ENCODE measurements at places on chromosomes 7 and 10.

- DNase-seq: no peak
These were observed 594.1 kb downstream of the PTPRN2 start for GRCh38 chr7:157993406-157994105.

DNA sequence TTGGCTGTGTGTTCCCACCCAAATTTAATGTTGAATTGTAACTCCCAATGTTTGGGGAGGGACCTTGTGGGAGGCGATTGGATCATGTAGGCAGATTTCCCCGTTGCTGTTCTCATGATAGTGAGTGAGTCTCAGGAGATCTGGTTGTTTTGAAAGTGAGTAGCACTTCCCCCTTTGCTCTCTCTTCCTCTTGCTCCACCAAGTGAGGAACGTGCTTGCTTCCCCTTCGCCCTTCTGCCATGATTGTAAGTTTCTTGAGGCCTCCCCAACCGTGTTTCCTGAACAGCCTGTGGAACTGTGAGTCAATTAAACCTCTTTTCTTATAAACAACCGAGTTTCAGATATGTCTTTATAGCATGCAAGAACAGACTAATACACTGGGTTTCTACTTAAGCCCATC lies 176.3 kb downstream of the CDK14 start:
- DNase-seq: no peak

- DNase-seq: peak; percentile 86
These were observed 433 bp upstream of the PLXNA4 start for GRCh38 chr7:132576721-132577085.

GRCh38 chr10:69315100-69315542 lies 36.8 kb downstream of the HK1 start:
- no peak for DNase-seq

- DNase-seq: no peak
These were observed 40.8 kb downstream of the DNAJB6 start for GRCh38 chr7:157377436-157378124.

- DNase-seq: peak; percentile 43
These were observed 32.1 kb upstream of the HECTD2 start for GRCh38 chr10:91378061-91378460.

DNA sequence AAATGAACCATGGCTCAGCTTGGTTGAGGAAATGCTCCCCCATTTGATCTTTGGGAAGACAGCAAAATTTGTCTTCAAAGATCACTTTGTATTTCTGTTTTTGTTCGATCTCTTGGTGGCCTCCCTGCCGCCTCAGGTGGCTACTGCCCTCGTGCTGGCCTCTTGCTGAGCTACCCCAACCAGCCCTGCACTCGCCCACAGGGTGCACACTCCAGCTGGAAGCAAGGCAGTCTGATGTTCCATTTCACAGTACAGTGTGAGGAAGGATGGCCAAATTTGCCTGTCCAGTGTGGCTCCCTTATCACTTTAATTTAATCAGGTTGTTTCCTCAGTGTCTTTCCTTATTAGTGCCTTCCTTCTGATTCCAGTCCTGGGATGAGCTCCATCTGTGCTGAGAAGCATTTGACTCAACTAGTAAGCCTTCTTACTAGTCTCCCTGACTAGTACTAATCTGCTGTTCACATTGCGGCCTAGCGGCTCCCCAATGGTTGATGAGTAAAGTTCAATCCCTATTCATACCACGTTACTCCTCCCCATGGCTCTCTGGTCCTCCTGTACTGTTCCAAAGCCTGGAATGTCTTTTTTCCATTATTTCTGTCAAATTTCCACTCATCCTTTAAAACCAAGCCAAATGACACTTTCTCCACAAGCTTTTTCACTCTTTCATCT lies 8.2 kb downstream of the MYOF start:
- DNase-seq: no peak

GRCh38 chr7:130841416-130841815 lies 107.4 kb upstream of the KLF14 start:
- no peak for DNase-seq

GRCh38 chr7:17159500-17160037 lies 138.9 kb upstream of the AHR start:
- DNase-seq: no peak

DNA sequence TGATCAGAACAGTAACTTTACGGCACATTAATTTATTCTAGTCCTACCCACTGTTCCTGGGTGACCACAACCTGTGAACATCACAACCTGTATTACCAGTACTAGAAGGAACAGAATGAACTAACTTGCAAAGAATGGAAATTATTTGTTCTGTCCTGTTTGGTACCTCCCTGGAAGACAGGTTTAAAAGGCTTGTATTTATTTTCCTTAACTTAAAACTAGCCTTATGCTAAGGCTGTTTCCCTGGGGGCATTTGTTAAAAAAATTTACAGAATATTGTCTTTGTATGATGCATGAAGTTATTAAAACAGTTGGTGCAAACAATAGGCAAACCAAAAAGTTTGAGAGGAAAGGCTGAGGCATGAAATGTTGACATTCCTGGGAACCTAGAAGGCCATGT lies 132.7 kb downstream of the DNAJC1 start:
- no peak for DNase-seq

- no peak for DNase-seq
These were observed 199.6 kb downstream of the TCF7L2 start for GRCh38 chr10:113149626-113150025.

DNA sequence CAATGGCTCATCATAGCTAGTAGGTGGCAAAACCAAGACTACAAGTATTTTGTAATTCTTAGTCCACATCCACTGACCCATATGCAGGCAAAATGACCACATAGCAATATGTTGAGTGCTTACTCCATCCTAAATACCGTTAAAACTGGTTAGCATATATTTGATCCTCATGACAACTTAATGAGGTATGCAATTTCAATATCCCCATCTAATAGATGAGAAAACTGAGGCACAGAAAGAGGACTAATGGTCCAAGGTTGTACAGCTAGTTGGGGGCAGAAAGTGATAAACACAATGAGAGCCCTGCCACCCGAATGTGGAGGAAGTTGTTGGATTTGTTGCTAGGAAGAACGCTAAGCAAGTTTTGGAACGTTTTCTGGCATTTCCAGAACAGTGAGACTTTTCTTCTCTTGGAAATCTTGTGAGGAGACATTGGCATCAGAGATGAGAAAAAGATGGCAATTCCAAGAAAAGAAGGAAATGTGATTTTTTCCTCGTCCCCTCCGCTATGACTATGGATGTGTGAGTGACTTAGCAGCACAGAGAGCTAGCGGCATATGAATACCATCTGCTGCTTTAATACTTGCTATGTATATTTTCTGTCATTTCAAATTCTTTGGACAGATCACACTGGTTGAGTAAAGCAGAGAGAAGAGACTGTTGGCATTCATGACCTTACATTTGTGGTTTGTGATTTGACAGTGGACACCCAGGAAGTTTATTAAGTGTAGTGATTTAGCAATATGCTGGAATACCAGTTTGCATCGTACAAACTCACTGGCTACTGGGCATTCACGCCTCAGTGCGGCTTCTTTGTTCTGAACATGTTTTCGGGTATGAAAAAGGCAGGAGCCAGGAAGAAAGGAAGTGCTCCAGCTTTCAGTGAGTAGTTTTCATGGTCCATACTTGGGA lies 51.5 kb downstream of the NRCAM start:
- no peak for DNase-seq

GRCh38 chr7:143237366-143237765 lies 15.5 kb downstream of the TAS2R40 start:
- DNase-seq: no peak

DNA sequence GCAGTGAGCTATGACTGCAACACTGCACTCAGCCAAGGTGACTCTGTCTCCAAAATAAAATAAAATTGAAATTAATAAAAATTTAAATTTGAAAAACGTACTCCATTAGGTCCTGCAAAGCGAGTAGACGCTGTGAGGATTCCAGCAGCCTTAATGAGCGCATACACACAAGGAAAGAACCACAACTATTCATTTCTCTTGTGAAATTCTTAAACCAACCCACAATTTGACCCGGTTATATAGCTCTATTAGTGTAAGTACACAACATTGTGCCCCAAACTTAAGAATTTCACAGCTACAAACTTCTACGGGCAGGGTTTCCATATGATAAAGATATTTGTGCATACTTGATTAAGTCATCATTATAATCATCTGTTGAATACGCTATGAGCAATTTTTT lies 84.4 kb downstream of the PARD3 start:
- no peak for DNase-seq

DNA sequence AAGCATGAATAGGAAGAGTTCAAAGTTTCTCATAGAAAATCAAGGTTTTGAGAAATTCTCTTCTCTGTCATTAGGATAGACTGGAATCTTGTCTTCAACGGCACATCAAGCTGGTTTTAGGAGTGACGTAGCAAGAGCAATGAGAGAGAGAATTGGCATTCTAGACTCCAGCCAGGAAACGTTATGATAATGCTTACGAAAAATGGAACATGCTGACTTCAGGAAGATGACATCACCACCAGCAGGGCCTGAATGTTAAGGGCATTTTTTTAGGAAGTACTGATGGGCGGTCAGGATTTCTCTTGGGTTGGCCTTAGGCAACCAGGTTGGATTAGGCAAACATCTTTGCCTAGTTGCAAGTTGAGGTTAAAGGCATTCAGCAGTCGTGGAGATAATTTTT lies 213.2 kb upstream of the CTBP2 start:
- DNase-seq: no peak

DNA sequence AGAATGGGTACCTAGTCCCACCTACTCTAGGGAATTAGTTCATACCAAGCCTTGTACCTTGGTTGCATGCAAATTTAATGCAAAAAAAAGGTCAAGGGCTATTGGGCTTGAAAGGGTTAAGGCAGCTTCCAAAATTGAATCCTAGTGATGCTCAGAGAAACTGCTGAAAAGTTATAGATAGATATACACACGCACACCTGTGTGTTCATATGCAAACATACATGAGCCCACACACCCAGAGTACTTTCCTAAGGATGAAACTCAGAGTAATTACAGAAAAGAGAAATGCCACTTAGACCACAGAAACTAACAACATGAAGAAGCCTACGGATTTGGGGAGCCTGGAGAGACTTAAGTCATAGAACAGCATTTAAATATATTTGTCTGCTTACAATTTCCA lies 1.5 kb downstream of the SLC25A13 start:
- no peak for DNase-seq

GRCh38 chr7:71630516-71630915 lies 498.6 kb downstream of the GALNT17 start:
- no peak for DNase-seq

- DNase-seq: no peak
These were observed 4.8 kb upstream of the PTPN12 start for GRCh38 chr7:77532247-77532646.

GRCh38 chr10:70247360-70247759 lies 14.1 kb upstream of the PPA1 start:
- no peak for DNase-seq

- no peak for DNase-seq
These were observed 265.6 kb downstream of the GFRA1 start for GRCh38 chr10:116007256-116007891.

- no peak for DNase-seq
These were observed 347.8 kb upstream of the PLXDC2 start for GRCh38 chr10:19468413-19468812.

GRCh38 chr7:152677808-152678670 lies 2.1 kb upstream of the XRCC2 start:
- no peak for DNase-seq

DNA sequence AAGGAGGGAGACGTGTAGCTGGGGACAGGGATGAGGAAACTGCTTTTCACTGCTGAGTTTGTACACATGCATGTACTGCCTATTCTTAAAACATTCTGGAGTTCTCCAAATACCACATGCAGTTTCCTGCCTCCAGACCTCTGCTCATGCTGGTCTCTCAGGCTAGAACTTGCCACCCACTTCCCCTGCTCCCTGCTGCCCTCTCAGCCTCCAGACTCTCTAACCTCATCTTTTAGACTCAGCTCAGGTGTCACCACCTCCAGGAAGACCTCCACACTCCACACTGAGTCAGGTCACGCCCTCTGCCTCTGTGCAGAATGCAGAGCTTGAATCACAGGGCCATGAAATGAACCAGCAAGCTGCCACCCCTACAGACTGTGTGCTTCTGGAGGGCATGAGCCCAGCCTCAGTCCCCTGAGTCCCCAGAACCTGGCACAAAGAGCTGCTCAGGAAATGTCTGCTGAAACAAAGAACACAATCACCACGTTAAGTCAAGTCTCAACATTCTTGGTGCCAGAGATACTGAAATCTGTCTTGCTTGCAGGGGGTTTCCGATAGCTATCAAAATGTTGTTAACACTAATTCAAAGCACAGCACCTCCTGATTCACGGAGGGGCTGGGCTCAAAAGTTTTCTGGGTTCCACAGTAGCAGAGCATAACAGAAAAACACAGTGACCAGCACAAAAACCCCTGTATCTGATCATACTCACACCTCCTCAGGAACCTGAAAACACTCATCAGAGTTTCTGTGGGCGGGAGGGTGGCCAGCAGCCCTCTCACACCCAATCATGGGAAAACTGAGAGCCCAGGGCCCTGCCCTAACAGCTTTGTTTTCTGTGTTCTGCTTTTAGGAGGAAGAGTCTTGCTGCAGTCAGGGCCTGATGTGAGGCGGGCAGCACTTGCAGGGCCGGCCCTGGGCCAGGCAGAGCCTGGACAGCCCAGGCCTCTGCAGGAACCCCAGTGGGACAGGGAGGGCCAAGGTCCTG lies 21.1 kb downstream of the FAM53B start:
- DNase-seq: no peak

- DNase-seq: peak; percentile 36
These were observed 54.3 kb upstream of the NPY start for GRCh38 chr7:24229481-24230226.

DNA sequence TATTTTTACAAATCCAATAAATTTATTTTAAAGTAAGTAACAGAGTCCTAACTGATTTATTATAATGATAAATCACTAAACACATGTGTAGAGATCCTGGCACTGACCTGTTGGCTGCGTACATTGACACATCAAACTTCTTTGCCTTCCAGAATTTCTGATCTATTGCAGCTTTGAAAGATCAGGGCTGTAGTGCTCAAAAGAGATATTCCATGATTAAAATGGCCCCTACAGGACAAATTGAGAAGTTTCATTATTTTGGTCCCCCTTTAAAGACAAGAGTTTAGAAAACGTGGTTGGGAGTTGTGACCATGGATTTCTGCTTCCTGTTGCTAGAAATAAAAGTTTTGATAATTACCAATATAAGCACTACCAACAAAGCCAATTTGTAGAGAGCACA lies 87.7 kb upstream of the PDK4 start:
- no peak for DNase-seq
